GM23248 (cell line): ENCODE measurements at places on chromosomes 6 and 20.
A peak's percentile ranks its signal among the peaks of the same experiment; 100 is the strongest.

DNA sequence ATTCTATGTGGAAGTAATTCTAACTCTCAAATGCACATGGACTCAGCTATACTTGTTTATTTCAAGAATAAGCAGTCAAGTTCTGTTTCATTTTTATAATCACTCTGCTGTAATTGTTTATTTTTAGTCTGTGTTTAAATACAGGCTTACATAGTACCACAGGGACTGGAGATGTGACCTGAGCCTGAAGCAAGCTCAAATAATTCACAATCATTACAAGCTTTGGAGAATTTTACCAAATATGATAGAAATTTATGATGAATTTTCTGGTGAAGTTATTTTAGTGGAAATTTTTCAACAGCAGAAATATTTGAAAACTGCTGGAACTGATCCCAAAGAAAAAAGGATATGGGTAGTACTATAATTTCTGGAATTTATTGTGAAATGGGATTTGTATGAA lies 41.6 kb upstream of the DSE start:
- DNase-seq, result no peak

GRCh38 chr6:12653486-12653885 lies 63.1 kb upstream of the PHACTR1 start:
- DNase-seq, result peak; percentile 22

- DNase-seq, result no peak
Observed at GRCh38 chr20:62449951-62450691, 22.8 kb upstream of the RBBP8NL start.

- DNase-seq, result peak; percentile 83
Observed at GRCh38 chr20:2451939-2452732, 18.5 kb downstream of the SNRPB start.

- DNase-seq, result peak; percentile 84
Observed at GRCh38 chr6:74366634-74367033, 670.6 kb downstream of the CD109 start.

DNA sequence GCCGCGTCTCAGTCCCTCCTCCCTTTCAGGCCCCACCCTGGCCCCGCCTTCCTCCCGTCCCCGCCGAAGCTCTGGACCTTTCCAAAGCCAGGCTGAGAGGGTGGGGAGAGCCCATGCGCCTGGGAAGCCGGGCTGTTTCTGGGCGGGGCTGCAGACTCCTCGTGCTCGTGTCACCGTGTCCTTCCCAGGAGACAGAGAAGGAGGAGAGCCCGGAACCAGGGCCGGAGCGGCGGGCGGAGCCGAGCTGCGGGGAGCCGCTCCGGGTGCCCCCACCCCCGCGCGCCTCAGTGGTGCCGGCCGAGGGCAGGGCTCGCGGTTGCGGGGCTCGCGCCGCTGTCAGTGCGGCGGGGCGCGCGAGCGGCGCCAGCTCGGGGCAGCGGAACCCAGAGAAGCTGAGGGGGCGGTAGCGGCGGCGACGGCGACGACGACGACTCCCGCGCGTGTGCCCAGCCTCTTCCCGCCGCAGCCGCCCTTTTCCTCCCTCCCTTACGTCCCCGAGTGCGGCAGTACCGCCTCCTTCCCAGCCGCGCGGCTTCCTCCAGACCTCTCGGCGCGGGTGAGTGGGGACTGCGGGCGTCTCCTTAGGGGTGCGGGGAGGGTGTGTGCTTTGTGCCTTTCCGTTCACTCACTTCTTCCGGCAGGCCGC lies at the start of gene RALY:
TSS of gene RALY (plus strand) at position 336 of the 646 bp plus-strand sequence. CDS start 78,164 bp downstream, outside the sequence.
- DNase-seq, result peak; percentile 85

GRCh38 chr6:40476673-40477072 lies 110.5 kb downstream of the LRFN2 start:
- DNase-seq, result no peak

DNA sequence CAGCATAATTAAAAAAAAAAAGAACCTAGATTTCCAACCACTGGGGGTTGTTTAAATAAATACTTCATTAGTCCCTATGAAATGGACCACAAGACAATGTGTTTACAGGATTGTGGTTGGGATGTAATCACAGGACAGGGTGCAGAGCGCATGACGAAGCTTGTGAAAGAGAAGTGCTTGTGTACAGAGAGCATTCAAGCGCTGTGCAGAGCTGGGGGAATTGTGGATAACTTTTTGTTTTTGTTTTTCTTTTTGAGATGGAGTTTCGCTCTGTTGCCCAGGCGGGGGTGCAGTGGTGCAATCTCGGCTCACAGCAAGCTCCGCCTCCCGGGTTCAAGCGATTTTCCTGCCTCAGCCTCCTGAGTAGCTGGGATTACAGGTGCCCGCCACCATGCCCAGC lies 22.3 kb downstream of the LAMA5 start:
- no peak for DNase-seq

- DNase-seq, result no peak
Observed at GRCh38 chr6:79571030-79571367, 33.8 kb upstream of the LCA5 start.

GRCh38 chr20:54208548-54209176 lies 775 bp downstream of the PFDN4 start:
- DNase-seq, result peak; percentile 75

DNA sequence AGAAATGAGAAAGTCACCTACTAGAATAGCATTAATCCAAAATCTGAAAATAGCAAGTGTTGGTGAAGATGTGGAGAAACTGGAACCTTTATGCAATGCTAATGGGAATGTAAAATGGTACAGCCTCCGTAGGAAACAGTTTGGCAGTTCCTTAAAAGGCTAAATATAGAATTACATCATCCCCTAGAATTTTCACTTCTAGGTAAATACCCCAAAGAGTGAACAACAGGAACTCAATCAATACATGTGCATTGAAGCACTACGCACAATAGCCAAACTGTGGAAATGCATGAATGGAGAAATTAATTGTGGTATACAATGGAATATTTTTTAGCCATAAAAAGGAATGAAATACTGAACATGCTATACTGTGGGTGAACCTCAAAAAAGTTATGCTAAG lies 982.0 kb upstream of the FLRT3 start:
- no peak for DNase-seq

DNA sequence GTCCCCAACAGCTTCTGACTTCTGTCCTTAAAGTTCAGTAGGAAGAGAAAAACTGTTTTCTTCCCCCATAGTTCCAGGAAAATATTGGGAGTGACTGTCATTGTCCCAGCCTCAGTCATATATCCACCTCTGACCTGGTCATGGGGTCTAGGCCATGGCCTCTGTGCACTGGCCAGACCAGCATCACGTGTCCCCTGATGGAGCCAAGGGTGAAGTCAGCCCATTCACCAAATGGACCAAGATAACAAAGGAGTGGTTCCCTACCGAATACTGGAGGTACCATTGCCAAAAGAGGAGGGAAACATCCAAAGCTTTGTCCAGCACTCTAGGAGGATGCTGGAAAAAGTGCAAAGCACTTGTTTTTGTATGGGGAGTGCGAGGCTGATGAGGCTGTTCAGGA lies 395.4 kb downstream of the TAF4 start:
- no peak for DNase-seq

DNA sequence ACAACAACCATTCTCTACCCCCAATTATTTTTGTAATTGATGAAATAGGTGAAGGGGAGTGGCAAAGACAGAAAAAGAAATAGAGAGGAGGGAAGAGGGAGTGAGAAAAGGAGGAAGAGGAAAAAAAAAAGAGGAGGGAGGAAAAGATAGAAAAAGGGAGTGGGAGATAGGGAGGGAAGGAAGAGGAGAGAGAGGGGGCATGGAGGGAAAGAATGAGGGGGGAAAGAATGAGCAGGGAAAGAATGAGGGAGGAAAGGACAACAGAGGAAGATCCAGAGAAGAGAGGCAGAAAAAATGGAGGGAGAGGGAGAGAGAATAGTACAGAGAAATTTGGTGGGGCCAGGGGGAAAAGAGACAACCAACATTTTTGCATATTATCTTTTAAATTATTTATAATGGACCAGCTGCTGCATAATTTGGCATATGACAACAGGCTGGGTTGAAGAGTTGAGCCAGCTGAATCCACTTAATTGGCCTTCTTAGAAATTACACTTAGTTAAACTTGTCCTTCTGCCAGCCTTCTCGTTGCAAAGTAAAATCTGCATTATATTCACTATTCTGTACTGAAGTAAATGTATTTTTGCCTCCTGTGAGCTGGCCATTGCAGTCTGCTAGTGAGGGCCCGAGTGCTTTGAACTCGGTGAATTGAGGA lies 101.0 kb downstream of the ARHGAP18 start:
- no peak for DNase-seq

- peak; percentile 2 for DNase-seq
Observed at GRCh38 chr6:129050086-129050485, 167.1 kb downstream of the LAMA2 start.
